SK-N-SH treated with all-trans-retinoic acid at 6 μM for 48 hours (cell line): ENCODE measurements at places on chromosomes 11 and 22.

GRCh38 chr11:105948918-105949590 lies 73.0 kb downstream of the MSANTD4 start:
- no peak for ATAC-seq

DNA sequence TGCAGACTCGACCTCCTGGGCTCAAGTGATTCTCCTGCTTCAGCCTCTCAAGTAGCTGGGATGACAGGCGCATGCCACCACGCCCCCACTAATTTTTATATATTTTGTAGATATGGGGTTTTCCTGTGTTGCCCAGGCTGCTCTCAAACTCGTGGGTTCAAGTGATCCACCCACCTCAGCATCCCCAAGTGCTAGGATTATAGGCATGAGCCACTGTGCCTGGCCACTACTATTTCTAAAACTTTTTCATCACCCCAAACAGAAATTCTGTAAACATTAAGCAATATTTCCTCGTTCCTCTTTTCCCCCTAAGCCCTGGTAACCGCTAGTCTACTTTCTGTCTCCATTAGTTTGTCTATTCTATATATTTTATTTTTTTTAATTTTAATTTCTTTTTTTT lies 9.0 kb upstream of the ATG16L2 start:
- no peak for ATAC-seq

GRCh38 chr11:69578167-69578566 lies 62.8 kb upstream of the CCND1 start:
- ATAC-seq = no peak

DNA sequence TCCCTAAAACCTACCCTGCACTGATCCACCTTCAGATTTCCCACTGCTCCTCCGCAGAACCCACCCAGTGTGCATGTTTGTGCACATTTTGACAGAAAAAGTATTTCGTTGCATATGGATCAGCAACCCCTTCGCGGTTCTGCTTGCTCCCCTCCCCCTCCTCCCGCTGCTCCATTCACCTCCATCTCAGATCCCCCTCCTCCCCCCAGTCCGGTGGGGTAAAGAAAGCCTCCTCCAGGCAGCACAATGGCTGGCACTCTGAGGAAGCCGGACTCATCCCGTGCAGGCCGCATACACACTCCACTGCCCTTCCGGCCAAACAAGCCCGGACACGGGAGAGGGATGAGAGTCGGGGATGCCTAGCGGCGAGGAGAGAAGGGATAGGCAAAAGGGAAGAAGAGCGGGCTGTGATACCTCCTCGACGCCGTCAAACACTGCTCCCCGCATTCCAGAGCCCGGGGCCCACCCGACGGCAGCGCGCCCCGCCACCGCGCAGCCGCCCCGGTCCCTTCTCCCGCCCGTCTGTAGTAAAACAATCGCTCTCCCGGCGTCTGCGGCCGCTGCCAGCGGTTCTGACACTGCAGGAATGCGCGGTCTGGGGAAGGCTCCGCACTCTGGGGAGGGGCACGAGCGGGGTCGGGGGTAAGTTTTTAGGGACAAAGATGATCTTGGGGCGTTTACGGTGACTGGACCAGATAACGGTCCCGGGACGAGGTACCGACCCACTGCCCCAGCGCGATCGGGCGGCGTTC lies 915 bp downstream of the FEZ1 start:
- ATAC-seq = peak; percentile 84

DNA sequence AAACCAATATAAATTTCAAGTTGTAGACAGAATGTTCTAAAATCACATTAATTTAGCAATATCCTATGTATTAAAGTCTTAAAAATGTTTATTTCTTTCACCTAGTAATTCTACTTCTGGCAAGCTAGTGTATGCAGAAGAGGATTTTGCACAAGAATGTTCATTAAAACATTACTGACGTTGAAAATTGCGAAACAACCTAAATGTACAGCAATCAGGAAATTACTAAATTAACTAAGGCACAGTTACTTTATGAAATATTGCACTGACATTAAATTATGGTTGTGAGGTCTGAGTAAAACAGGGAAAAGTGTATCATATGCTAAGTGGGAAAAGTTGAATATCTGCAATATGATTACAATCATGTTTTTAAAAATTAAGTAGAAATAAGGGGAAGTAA lies 4.1 kb downstream of the SLC36A4 start:
- ATAC-seq = no peak

DNA sequence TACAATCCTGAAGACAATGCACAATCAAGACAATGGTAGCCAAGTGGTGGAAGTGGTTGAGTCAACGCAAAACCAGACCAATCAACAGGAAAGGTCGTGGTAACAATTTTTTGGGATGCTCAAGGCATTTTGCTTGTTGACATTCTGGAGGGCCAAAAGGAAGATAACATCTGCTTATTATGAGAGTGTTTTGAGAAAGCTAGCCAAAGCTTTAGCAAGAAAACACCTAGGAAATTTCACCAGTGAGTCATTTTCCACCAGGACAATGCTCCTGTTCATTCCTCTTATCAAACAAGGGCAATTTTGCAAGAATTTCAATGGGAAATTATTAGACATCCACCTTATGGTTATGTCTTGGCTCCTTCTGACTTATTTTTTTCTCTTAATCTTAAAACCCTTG lies 1932.2 kb upstream of the RAG2 start:
- ATAC-seq = no peak

- peak; percentile 18 for ATAC-seq
Measured at GRCh38 chr11:65308281-65308891, 6.3 kb upstream of the CDC42EP2 start.

DNA sequence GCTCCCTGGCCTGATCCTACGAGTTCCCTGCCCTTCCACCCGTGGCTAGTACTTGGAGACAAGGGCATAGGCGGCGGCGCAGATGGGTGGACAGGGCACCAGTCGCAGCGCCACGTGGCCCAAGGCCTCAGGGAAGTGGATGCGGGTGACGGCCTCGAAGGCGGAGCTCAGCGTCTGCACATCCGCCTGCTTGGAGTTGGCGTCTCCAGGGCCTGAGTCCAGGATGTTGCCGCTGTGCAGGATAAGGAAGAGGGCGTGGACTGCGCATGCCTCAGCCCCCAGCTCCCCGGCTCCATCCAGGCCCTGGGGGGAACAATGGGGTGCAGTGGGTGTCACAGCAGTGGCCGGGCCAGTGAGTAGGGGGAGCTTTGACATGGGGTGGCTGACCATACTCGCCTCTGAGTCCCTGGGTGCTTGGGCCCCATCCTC lies 6.6 kb downstream of the PITPNM1 start:
- no peak for ATAC-seq
